ENCODE measurements at places on chromosomes 1 and 21. TPM values are rescaled to one million over a fixed set of nuclear protein-coding genes. Genes with fewer than 3 reads are reported as not detected.

ADGRL4 gene
- 4.4 TPM for total RNA-seq

RIMKLA gene
- total RNA-seq, result 10.3 TPM

OR2G6 gene
- total RNA-seq, result under 0.01 TPM

POLR3GL gene
- total RNA-seq, result 5.7 TPM

ITLN1 gene
- 0.45 TPM for total RNA-seq

PGBD5 gene
- total RNA-seq, result 21.4 TPM

TMEM54 gene
- total RNA-seq, result 1.8 TPM

ACKR1 gene
- total RNA-seq, result 4.2 TPM

WNT4 gene
- 3.7 TPM for total RNA-seq

ETV3L gene
- not detected for total RNA-seq

SLC9C2 gene
- total RNA-seq, result 3.3 TPM

LCA5L gene
- total RNA-seq, result 0.18 TPM

PLA2G2F gene
- not detected for total RNA-seq

SLFNL1 gene
- 3.4 TPM for total RNA-seq

RGS16 gene
- 6.6 TPM for total RNA-seq

ZNF593OS gene
- total RNA-seq, result 1.5 TPM

RSPH1 gene
- 2.4 TPM for total RNA-seq

OLIG1 gene
- total RNA-seq, result 6.7 TPM

SPRR5 gene
- total RNA-seq, result not detected

IL19 gene
- not detected for total RNA-seq

TAL1 gene
- total RNA-seq, result 2.7 TPM

FAM110D gene
- total RNA-seq, result 0.64 TPM

LORICRIN gene
- total RNA-seq, result not detected

SDC3 gene
- 79.0 TPM for total RNA-seq

NPPB gene
- not detected for total RNA-seq

PRMT6 gene
- total RNA-seq, result 17.5 TPM

TIAM1 gene
- total RNA-seq, result 79.3 TPM

GPR137B gene
- 34.5 TPM for total RNA-seq

RNF2 gene
- 53.0 TPM for total RNA-seq

OR2T1 gene
- not detected for total RNA-seq

HIPK1 gene
- total RNA-seq, result 46.9 TPM

CR1L gene
- 0.73 TPM for total RNA-seq

SELP gene
- 0.27 TPM for total RNA-seq

NBPF6 gene
- 0.18 TPM for total RNA-seq

PTGFR gene
- 3.0 TPM for total RNA-seq

EFNA1 gene
- 6.9 TPM for total RNA-seq

ANGPTL7 gene
- 0.27 TPM for total RNA-seq

PEX11B gene
- total RNA-seq, result 22.5 TPM

DAB1 gene
- total RNA-seq, result 71.6 TPM

All from cerebellum (tissue), 4 donors.